ENCODE measurements at places on chromosomes 3 and 15.

DNA sequence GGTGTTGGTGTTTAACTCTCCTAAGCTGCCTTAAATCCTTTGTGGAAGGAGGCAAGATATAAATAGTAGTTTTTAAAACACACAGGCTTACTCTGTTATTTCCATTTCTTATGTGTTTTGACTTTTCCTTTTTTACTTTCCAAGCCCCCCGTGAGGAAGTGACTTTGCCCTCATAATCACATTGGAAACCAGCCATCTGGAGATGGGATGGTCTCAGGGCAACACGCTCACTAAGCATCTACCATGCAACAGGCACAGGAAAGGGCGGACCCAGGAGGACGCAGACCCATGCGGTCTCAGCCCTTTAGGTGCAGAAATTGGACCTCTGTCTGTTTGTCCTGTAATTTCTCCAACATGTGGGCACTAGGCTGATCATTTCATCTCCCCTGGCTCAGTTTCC is 115.7 kb downstream of the PDZRN3 start:
- DNase-seq = no peak

DNA sequence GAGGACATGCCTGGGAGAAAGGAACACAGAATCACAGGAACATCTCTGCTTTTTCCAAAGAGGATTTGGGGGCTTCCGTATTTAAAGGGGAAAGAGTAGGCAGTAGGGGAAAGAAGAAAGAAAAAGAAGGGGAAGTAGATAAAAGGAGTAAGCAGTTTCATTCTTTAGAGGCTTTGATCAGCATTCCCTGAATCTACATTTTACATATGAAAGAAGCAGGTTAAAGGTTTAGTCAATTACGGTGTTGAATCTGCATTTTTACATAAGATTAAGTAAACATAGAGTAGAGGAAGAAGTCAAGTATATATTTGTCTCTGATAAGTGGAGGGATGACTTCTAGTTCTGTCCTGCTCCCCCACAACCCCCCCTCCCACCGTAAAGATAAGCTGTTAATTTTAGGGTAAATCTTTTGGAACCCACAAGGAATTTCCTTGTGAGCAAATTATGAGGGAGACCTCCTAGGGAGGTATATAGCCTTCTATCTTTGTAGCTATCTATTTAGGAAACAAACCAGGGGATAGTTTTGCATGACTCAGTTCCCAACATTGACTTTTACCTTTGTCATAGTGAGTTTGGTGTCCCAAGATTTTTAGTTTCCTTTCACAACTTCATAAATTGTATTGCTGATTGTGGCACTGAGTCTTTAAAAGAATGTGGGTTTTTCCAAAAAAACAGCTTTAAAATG is 8.7 kb upstream of the P2RY12 start:
- DNase-seq = no peak

DNA sequence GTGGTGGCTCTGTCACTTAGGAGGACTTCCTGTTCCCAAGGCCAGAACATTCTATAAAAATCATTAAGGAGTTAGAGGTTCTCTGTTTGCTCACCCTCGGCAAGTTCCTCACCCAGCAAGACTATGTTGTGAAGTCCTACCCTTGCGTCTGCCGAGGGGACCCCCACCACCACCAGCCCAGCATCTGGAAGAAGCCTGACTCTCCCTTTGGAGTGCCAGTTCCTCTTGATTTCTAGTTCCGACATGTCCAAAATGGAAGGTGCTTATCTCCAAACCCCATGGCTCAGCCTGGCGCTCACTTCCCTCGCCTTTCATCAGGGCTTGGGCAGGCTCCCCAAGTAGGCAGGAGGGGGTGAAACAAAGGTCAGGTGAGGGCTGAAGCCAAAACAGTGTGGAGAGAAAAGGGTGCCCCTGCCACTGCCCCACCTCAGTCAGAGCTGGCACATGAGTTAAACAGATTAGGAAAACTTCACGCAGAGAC is 41.0 kb downstream of the BHLHE40 start:
- no peak for DNase-seq

DNA sequence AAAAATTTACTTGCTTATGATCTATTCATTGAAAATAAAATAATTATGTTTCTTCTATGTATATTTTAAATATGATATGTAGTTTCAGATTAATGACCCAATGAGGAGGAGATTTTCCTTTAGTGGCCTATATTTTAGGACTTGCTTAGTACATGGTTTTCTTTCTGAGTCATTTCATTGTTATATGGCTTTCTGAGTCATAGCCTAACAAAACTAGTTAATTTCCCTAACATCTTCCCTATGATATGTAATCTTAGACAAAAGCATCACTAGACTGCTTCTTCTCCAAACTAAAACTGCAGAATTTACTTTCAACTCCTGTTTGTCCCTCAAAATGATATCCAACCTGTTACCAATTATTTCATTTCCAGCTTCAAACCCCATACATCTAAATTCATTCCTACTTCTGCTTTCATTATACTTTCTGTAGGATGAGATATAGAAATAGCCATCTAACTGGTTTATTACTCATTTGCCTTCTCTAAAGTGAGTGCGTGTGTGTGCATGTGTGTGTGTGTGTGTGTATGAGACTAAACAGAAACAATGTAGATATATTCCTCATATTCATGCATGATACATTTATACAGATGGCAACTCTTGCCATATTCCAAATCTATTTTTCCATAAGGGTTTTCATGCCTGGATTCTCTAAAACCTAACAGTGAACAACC is 915.0 kb upstream of the GBE1 start:
- DNase-seq = no peak

DNA sequence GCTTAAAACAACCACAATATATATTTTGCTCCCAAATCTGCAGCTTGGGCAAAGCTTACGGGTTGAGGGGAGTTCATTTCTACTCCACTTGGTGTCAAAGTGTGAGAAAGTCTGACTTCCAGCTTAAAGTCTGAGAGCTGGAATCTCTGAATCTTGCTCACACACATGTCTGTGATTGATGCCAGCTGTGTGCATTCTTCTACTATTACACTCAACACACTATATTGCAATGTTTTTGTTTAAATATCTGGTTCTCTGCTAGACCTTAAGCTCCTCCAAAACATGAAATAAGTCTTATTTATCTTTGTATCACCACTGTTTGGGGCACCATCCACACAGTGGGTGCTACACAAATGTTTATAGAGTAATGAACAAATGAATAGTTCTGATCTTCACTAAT is 36.7 kb upstream of the SECISBP2L start:
- no peak for DNase-seq

GRCh38 chr3:72696815-72697214 is 151.4 kb downstream of the SHQ1 start:
- no peak for DNase-seq

GRCh38 chr15:80234883-80235282 is 17.1 kb downstream of the CTXND1 start:
- DNase-seq = peak; percentile 16

GRCh38 chr3:111542611-111543300 is 759 bp downstream of the CD96 start:
- no peak for DNase-seq

DNA sequence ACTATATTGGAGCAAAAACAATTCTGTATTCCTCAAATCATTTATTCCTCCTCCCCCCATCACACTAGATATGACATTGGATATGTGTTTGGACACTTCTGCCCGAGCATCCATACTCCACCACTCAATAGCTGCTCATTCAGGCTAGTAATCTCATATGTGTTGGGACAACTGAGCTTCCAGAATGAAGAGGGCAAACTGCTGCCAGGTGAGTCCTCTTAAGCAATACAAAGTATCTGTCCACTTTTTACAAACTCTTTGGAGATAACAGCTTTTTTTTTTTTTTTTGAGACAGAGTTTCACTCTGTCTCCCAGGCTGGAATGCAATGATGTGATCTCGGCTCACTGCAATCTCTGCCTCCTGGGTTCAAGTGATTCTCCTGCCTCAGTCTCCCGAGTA is 5.4 kb upstream of the TNFSF10 start:
- no peak for DNase-seq

GRCh38 chr3:25153136-25153535 is 274.9 kb upstream of the RARB start:
- DNase-seq = no peak

GRCh38 chr15:100980410-100981046 is 61.4 kb downstream of the LRRK1 start:
- DNase-seq = no peak

- DNase-seq = no peak
Observed at GRCh38 chr3:172096881-172097420, 57.6 kb downstream of the FNDC3B start.

GRCh38 chr15:89998923-89999675 is 2.0 kb upstream of the ZNF710 start:
- no peak for DNase-seq

GRCh38 chr3:147940405-147941193 is 531.4 kb downstream of the ZIC1 start:
- DNase-seq = no peak

- no peak for DNase-seq
Observed at GRCh38 chr3:136577791-136578190, 174.4 kb downstream of the STAG1 start.

DNA sequence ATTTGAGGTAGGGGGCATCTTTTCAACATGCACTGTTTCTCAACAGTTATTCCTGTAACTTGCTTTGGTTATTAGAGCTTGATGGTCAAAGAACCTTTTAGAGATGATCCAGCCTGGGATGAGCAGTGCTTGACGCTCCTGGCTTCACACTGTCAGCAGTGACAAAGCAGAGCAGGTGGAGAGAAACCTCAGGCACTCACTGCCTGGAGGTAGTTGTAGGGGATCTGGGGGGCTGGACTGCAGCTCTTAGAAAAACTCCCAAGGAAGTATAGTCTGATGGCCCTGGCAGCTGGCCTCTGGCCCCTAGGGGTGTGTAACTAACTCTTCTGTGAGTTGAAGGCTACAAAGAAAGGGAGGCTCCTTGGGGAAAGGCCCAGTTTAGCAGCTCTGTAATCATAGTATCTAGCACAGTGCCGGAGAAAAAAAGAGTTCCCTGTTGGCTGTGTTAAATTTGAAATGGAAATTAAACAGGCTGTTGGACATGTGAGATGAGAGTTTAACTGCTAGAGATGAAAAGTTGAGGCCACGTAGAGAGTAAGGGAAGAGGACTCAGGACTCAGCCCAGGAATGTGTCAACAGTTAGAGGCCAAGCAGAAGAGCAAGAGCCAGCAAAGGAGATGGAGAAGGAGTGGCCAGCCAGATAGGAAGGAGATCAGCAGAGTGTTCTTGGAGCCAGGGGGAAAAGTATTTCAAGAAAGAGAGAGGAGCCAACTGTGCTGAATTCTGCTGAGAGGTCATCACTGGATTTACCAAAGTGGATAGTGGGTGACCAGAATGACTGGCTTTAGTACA is 14.2 kb downstream of the OXNAD1 start:
- DNase-seq = no peak

- DNase-seq = no peak
Observed at GRCh38 chr3:39519103-39519502, 51.6 kb downstream of the MOBP start.

GRCh38 chr15:60799885-60800284 is 320.9 kb upstream of the ICE2 start:
- DNase-seq = no peak

- DNase-seq = no peak
Observed at GRCh38 chr3:181711325-181712135, at the start of gene SOX2. TSS of gene SOX2 (plus strand) at chr3:181711925. CDS start at chr3:181712361, 436 bp downstream.

DNA sequence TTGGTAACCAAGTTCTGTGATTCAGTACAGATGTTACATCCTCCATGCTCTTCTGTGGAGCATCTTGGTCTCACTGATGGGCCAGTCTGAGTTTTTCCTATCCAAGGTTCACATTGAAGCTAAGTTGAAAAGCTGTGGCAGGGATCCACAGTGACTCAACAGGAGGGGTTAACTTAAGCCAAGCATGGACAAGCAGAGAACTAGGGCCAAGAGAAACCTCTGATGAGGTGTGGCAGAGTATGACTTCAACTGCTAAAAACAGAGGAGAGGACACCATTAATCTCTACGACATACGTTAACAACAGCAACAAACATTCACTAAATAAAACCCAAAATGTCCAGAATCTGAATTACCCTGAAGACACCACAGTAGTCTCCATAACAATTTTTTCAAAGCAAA is 268.1 kb upstream of the UBE2E2 start:
- no peak for DNase-seq

DNA sequence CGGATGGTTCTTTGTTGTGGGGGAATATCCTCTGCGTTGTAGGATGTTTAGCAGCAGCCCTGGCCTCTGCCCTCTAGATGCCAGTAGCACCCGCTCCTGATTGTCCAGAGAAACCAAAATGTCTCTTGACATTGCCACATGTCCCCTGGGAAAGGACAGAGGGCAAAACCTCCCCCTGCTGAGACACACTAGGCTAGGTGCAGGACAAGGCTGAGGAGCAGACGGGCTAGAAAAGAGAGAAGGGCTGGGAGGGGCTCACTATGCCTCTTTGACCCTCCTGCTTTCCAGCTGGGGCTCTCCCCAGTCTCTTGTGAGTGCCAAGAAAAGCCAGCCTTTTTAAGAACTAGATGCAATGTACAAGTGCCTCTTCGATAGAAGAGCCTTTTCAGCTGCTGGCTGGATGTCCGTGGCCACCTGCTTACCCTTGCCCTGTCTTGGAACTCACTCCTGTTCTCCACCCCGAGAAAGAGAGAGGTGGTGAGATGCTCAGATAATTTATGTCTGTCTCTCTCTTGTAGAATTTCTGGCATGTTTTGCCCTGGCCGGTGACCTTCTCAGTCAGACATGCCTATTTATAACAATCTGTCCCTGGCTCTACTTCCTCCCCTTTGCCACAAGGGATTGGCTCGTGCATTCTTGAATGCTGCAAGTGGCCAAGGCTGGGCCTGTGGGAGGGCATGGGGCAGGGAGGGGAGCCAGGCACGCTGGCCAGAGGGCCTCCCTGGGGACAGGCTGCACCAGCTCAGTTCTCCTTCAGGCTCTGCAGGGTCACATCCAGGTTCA is 142.6 kb downstream of the RPLP1 start:
- DNase-seq = no peak

DNA sequence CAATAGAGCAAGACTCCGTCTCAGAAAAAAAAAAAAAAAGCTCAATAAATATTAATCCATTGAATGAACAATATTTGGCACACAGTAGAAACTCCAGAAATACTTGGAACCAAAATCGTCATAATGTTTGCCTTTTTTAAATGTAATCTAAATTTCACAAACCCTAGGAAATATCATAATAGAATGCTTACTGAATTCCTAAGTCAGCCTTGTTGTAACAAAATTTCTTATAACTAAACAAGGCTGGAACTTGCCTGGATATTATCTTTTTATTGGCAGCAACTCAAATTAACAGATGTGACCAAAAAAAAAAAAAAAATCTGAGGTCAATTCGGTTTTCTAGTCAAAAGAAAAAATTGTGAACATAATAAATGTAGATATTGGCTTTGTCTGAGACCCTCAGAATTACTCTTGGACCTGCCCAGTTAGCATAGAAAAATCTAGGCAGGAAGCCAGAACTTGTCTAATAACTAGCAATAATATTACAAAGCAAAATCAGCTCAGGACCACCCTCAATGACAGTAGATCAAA is 33.3 kb downstream of the GABPB1 start:
- DNase-seq = no peak

GRCh38 chr3:71813704-71814103 is 28.8 kb upstream of the PROK2 start:
- DNase-seq = no peak

Measured in activated gamma-delta T cell treated with Interleukin-2 at 50 U/mL for 16 hours (primary cell).